ENCODE measurements at places on chromosomes 13 and 19.

GRCh38 chr19:46441866-46442265, 13.1 kb upstream of the PNMA8C start:
- no peak for DNase-seq

GRCh38 chr19:29337029-29337428, 124.1 kb upstream of the UQCRFS1 start:
- no peak for DNase-seq

- DNase-seq, result no peak
These were observed 177.9 kb downstream of the COL4A1 start for GRCh38 chr13:110129076-110129475.

DNA sequence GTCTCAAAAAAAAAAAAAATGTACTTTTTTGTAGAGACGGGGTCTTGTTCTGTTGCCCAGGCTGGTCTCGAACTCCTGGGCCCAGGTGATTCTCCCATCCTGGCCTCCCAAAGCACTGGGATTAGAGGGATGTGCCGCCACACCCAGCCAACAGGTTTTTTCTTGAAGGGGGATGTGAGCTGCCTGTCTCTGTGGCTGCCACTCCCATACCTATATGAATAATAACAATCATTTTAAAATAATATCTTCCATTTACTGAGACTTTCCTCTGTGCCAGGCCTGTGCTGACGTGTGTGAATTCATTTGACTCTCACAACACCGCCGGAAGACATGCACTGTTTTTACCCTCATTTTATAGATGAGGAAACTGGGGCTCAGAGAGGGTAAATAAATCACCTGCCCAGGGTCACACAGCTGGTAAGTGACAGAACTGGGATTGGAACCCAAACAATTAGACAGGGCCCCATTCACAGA, 7.2 kb upstream of the BCL3 start:
- DNase-seq, result no peak

DNA sequence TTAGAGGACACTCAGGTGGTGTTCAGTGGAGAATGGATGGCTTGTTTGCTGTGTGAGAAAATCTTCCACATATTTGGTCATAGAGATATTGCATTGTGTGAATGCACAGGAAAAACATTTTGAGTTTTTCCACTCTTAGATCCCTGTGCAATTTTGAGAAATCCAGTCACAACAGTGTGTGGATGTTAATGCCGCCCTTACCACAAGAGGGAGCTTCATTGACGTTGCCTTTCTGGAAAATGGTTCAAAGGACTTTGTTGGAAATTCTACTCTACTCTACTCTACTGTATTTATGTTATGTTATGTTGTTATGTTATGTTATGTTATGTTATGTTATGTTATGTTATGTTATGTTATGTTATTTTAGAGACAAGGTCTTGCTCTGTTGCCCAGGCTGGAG, 13.4 kb downstream of the ZNF20 start:
- no peak for DNase-seq

GRCh38 chr13:79483086-79483706, 2.2 kb downstream of the NDFIP2 start:
- DNase-seq, result no peak

GRCh38 chr19:35845215-35846037, 6.9 kb downstream of the NPHS1 start:
- DNase-seq, result no peak

GRCh38 chr13:111325941-111326620, 5.6 kb downstream of the TEX29 start:
- DNase-seq, result no peak

- no peak for DNase-seq
These were observed 3.7 kb downstream of the HRC start for GRCh38 chr19:49151267-49152118.

DNA sequence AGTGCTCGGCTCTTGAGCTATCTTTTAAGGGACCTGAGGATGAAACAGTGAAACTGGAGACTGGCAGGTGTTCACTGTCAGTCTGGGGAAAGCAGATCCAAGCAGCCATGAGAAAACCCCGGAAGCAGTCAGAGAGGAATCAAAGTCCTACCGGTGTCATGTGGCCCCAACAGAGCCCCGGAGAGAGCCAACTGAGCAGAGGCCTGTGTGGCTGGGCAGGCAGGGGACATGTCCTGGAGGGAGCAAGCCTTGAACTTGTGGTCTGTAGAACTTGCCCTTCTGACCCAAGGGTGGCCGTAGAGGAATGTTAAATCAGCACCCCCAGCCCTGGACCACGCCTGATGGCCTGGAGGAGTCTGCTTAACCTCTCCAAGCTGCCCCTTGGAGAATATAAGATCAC, 113.7 kb upstream of the ZNF507 start:
- DNase-seq, result no peak

DNA sequence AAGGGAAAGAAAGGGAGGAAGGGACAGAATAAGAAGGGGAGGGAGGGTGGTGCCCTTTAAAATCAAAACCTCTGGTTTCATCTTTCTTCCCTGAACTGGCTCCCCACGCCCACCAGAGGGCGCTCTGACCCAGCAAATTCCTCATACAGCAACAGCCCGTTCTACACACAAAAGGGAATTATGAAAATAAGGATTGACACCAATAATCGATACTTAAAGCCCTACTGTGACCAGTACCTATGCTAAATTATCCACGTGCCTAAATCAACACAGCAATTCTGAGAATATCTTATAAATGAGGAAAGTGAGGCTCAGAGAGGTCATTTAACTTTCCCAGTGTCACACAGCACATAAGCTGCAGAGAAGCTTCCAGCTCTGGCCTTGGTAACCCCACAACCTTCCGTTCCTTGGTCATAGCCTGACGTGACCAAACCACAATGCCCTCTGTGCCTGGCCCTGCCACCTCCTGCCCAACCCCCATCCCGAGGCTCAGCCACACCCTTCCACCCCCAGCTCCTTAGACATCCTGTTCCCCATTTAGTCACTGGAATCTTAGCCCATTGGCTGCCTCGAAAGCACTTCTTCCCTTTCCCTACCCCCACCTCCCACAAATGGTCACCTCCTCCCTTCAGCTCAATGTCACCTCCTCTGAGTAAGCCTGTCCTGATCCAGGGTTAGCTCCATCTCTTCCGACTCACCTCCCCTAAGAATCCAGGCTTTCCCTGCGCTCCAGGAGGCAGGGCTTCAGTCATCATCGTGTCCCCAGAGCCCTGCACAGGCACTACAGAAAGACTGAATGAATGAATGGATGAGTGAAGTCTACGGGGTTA, 34.2 kb upstream of the PNMA8B start:
- no peak for DNase-seq

DNA sequence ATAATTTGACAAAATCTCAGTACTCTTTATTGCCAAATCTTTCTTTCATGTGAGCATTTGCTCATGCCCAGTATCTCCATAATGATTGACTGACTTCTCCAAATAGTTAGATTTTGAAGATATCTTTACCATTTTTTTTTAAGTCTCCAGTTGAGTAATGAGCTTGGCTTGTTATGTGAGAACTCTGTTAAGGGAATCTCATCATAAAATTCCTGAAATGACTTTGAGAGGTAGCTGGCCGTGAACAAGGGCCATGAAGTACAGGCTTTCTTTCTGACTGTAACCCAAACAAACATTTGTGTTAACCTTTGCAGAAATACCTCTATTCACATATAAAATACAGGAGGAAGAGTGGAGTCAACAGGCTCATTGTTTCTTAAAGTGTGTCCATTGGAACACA, 449.7 kb downstream of the IRS2 start:
- no peak for DNase-seq

GRCh38 chr13:95494082-95494681, 58.3 kb upstream of the CLDN10 start:
- DNase-seq, result no peak

DNA sequence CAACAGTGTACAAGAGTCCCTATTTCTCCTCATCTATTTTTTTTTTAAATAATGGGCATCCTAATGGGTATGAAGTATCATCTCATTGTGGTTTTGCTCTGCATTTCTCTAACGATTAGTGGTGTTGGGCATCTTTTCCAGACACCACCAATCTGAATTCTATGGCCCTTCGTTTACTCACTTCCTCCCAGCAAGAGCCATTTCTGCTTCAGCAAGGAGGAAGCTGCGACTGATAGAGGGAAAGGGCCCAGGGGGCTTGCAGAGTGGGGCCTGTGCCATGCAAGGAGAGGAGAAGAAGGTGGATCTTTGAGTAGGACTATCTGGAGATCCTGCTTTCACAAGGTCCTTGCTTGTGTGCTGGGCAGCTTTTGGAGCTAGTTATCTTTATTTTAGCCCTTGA, 58.0 kb downstream of the USPL1 start:
- DNase-seq, result no peak

DNA sequence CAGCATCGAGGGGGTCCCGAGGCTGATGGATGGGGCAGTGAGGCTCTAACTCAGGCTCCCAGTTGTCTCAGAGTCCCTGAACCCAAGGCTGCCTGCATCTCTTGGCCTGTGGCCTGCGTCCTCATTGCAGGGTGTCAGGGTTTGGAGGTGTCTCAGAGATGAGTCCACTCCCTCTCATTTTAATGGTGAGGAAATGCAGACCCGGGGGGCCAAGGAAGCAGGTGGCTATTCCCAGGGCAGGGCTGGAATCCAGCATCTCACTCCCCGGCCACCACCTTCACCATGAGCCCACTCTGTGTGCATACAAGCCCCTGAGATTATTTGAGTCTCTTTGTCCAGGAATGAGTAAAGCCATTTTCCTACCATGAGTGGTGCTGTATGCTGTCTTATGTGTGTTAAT, 21.4 kb downstream of the TEX29 start:
- DNase-seq, result no peak

GRCh38 chr19:49294401-49294800, 30.6 kb downstream of the SLC6A16 start:
- no peak for DNase-seq

DNA sequence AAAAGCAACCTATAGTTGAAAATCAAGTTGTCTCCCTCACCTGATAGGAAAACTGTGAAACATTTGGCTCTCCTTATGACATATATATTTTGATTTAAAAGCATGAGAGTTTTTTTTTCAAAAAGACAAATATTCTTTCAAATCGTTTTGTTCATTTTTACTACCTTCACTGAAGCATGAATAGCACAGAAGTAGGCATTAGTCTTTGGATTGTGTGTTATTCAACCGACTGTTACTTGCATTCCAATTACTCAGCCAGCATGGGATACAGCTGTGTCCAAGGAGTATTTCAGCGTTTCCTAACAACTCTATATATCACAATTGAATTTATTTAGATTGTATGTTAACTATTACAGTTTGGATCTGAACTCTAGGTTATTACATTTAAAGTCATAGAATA, 135.2 kb downstream of the PCDH9 start:
- DNase-seq, result no peak

- no peak for DNase-seq
These were observed 36.7 kb upstream of the UBL3 start for GRCh38 chr13:29887030-29887557.

DNA sequence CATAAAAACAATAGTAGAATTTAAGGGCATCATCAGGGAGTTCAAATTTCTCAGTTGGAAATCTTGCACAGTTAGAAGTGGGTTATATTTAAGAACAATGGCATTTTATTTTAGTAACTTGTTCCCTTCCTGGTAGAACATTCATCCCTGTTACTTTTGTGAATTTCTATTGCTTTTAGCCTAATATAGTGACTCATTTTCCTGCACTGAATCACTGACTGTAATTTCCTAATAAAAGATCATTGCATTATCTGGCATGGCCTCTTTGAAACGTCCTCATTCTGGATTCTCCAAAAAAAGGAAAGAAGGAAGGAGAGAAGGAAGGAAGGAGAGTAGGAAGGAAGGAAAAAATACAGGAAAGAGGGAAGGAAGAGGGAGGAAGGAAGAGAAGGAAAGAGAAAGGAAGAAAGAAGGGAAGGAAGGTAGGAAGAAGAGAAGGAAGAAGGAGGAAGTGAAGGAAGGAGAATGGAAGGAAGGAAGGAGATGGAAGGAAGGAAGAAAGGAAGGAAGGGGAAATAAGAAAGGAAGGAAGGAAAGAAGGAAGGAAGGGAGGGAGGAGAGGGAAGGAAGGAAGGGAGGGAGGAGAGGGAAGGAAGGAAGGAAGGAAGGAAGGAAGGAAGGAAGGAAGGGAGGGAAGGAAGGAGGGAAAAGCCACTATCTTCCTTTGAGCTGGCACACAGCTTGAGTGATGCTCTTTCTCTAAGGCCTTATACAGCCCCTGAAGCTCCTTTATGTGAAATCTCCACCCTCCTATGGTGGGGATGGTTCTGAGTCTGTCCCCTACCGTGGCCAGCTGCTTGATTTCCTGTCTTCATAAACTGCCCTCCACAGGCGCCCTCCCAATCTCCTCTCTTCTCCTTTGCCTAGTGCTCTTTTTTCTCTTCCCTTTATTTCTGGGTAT, 29.8 kb upstream of the TM9SF2 start:
- no peak for DNase-seq

- DNase-seq, result no peak
These were observed 412.8 kb downstream of the ZNF536 start for GRCh38 chr19:30784850-30785457.

DNA sequence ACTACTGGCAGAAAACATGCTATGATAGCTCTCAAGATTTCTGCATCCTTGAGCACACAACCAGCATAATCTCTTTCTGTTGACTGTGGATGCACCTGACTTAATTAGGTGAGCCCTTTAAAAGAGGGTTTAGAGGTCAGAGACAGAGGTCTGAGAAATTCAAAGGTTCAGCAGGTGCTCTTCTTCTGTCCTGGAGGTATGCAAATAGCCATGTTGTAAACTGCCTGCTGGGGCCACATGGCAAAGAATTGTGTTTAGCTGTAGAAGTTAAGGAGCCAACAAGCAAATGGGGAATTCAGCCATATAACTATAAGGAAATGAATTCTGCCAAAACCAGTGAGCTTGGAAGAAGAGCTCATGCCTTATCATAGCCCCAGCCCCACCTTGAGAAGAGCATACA, 11.6 kb upstream of the DCLK1 start:
- DNase-seq, result no peak

GRCh38 chr19:45125975-45126493, 33.1 kb downstream of the PPP1R37 start:
- no peak for DNase-seq

DNA sequence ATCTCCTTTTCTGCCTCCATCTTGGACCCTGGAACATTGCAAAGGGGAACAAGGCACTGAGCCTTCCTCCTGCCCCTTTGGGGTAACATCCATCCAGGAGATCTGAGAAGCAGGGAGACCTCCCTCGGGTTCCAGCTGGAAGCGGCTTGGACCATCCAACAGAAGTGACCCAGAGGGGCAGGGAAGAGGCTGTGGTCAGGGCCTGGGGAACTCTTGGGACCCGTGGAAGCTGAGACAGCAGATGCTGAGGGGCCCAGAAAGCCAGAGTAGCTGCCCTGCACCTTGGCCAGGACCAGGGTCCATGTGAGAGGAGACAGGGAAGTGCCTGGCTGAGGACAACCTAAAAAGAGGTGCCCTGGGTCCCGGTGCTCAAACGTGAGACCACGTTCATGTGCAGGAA, 21.9 kb upstream of the KCTD15 start:
- DNase-seq, result no peak

- no peak for DNase-seq
These were observed 12.7 kb downstream of the NKPD1 start for GRCh38 chr19:45147835-45148676.

- no peak for DNase-seq
These were observed 36.8 kb upstream of the CYP2S1 start for GRCh38 chr19:41156207-41156606.

- DNase-seq, result no peak
These were observed 82.9 kb downstream of the POU4F1 start for GRCh38 chr13:78520425-78520824.
